Stimulated activated CD8-positive, alpha-beta memory T cell treated with anti-CD3 and anti-CD28 coated beads, Interleukin-12 subunit alpha, Interleukin-12 subunit beta, amount 100 ng/mL, for 1 hour (primary cell): ENCODE measurements at places on chromosomes 2 and 18.

GRCh38 chr2:11910971-11911370 is 164.5 kb downstream of the LPIN1 start:
- no peak for DNase-seq

GRCh38 chr18:26868968-26869586 is 3.6 kb upstream of the AQP4 start:
- no peak for DNase-seq

DNA sequence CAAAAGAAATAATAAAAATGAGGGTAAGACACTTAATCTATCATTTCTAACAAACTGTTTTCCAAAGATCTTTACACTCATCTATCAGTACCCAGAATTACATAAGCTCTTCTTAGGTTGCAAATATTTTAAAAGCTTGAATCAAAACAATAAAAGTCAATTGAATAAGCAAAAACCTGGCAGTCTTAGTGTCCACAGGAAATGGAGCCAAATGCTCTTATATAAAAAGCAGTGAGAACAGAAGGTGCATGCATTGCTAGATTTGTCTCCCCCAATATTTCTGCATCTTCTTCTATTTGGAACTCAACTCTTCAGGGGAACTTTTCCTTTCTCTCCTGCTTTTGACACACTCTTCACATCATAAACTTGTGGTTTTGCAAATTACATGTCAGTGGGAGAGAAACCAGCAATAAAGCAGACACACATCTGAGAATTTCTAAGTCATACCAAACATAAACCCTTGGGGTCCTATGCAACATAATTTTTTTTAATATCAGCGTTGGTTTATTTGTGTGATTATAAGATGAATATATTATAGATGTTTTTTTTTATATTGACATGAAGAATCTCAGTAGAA is 343.9 kb upstream of the ACVR2A start:
- DNase-seq, result no peak

DNA sequence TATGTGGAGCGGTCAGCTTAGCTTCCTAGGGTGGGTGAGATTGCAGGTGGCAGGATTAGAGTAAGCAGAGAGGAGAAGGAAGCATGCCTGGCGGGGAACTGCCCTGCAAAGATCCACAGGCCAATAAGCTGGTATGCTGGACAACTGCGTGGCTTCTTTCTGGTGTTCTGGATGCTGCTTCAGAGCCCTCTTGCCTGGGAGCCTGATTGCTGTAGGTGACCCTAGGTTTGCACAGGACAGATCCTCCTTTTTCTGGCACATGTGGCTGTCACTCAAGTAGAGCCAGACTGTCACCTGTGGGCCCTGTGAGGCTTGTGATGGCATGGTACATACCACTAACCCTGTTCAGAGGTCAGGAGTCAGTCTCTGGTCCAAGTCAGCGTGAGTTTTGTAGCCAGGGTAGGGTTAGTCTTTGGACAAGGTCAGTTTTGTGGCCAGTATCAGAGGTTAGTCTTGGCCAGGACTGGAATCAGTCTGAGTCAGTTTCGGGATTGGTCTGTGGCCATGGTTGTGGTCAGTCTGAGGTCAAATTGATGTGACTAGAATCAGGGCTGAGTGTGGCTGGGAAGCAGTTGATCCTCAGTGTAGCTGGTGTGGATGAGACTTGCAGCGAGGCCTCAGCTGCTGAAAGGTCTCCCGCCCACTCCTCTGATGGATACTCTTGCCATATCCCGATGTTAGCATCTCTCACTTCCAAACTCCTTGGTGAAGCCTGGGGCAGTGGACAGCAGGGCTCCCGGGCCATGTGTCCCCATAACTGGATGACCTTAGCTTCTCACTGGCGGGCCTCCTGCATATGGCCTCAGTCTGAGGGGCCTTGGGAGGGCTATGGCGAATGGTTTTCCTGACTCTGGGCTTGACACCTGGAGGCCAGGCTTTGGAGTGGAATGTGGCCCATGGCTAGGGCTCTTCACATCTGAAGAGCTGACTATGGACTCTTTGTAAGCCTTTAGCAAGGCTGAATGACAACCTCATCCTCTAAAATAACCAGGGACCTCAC is 260.5 kb downstream of the DYSF start:
- no peak for DNase-seq

DNA sequence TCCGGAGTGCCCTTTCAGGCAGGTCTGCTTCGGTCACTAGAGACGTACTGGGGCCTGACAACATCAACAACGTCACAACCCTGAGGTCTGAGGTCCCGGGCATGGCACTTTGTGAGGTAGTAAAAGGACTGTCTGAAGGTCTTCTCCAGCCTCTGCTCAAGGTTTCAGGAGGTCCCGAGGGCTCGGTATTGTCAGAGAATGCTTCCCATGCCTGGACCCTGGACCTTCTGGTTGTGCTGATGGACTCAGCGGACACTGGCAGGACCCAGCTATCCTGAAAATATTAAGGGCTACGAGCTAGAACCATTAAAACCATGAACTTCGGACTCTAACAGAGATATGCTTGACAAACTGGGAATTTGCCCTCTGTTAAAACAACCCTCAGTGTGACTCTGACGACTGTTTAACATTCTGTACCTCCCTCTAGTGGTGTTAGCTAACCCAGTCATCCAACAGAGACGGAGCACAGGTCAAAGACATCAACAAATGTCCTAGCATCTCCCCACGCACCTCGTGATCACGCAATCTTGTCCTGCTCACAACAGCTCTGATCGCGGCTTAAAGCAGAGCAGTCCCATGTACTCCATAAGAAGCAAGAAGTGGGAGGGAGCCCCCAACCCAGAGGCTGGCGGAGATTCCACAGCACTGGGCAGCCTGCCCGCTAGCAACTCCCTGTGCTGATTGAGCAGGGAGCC is 96.5 kb downstream of the CCDC93 start:
- DNase-seq, result no peak

GRCh38 chr18:36412778-36413177 is 115.3 kb downstream of the FHOD3 start:
- no peak for DNase-seq

DNA sequence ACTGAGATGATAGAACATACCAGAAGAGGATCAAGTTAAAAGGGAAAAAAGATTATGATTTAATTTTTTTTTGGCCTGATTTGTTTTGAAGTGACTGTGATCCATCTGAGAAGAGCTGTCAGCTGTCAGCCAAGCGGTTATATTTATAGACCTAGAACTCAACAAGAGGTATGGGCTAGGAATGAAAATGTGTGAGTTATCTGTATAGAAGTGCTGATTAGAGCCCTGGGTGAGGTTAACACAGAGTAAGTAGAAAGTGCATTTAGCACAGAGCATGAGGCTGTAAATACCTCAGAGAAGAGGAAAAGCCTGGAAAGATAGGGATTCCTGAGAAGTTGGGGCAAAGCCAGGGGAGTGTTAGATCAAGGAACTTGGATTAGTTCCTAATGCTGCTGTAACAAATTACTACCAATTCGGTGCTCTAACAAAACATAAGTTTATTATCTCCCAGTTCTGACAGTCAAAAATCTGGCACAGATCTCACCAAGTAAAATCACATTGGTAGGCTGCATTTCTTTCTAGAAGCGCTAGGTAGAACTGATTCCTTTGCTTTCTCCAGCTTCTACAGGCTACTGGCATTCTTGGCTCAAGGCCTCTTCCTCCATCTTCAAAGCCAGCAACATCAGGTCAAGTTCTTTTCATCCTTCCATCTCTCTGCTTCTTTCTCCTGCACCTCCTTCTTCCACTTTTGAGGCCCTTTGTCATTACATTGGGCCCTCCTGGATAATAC is 197.4 kb upstream of the SPHKAP start:
- no peak for DNase-seq

- no peak for DNase-seq
Observed at GRCh38 chr2:198638577-198638976, 819.2 kb downstream of the SATB2 start.

DNA sequence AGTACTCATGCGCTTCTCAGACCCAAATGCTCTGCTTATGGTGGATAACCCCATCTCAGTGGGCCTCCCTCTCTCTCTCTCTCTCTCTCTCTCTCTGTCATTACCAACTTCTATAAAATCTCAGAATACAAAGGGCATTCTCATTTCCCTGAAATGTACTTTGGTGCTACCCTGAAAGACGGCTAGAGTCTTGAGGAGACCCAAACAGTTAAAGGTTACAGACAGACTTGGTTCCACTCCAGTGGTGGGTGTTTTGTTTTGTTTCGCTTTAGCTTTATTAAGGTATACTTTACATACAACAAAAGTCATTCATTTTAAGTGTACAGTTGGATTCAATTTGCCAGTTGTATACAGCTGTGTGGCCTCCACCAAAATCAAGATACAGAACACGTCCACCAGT is 60.9 kb downstream of the BCL11A start:
- DNase-seq, result no peak

DNA sequence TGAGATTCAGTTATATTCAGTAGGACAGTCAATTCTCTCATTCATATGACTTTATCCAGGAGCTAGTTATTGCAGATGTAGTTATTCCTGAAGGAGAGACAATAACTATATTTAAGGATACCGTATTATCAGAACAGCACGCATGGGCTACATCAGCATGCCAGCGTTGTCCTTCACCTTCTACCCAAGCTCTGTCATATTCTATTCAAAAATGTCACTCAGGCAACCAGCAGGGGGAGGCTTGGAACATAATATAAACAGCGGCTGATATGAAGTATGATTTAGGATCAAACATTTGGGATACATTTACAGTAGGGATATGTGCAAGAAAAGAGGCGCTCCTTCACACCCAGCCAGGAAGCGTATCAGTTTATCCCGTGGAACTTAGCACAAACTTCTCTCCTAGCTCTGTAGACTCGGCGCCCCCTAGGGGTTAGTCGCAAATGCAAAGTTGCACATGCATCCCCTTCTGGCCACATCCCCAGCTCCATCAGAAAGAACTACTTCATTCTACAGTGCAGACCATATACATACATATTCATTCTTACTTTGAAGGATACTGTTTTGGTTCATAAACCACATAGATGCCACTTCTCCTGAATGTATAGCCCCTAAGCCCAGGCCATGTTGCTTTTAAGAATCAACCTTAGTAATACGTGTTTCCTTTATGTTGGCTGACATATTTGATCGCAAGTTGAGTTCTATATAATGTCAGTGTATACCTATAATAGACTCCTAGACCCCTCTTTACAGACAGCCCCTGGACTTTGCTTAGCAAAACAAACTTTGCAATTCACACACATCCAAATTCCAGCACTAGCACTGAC is 759.4 kb downstream of the ADCYAP1 start:
- DNase-seq, result no peak

DNA sequence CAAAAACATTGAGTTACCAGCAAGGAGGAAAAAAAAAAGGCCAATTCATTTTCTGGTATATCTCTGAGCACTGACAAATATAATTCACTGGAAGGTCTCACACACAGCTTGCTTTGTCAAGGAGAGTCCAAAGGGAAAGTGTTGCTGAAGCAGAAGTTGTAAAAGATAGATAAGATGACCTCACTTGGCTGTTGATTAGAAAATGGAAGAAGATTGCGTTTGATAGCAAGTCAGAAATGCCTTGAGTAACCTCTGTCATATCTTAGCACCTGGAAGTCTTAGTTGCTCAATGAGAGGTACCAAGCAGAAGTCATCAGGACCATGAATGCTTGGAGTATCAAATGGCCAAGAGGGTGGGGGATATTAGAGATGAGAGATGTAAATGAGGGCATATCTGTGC is 105.2 kb downstream of the FSHR start:
- DNase-seq, result no peak

DNA sequence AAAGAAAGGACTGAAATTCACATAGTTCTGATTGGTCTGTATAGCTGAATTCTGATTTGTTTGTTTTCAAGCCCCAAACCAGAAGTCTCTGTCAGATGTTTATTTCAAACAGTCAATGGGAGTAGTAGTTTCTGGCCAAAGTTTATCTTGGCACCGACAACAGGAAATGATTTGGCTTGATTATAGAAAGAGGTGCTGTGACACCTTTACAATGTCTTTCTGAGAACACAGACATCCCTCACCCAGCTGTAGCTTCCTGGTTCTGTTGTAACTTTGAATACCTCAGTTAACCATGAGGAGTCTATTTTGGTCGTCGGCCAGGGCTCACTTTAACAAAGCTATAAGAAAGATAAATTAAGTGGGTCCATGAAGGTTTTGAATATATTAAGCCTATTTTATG is 545.0 kb upstream of the ZNF804A start:
- no peak for DNase-seq

DNA sequence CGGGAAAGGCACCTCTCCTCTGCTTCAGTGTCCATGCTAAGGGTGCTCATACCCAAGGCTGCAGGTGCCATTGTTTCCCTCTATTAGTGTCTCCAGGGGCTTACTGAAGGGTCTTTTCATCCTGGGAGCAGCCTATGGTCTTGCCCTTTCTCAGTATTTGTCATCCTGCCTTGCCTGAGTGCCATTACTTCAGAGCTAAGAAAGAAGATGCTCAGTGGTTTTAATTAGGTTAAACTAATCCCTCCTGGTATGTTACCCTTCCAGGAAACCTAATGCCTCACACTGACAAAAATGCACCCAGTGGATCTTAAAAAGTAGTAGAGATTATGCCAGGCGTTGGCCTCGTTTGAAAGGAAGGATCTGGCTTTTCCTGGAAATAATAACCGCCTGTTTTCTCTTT is 151.4 kb downstream of the LRRTM1 start:
- DNase-seq, result no peak

DNA sequence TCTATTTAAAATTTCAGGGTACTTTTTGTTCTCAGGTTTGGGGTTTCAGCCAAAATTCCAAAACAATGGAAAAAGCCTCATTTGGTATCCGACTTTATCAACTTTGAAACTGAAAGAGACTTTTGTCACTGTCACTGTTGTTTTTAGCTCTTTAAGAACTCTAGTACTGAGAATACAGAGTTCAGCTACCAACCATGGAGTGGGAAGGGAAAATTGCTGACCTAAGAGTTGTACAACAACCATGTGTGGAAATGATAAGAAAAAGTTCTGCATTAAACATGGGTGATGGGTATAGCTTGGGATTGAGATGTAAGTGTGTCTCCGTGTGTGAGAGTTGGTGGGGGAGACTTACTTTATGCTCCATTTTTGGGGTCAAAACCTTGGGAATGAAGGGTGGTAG is 206.6 kb upstream of the LRATD1 start:
- DNase-seq, result no peak

DNA sequence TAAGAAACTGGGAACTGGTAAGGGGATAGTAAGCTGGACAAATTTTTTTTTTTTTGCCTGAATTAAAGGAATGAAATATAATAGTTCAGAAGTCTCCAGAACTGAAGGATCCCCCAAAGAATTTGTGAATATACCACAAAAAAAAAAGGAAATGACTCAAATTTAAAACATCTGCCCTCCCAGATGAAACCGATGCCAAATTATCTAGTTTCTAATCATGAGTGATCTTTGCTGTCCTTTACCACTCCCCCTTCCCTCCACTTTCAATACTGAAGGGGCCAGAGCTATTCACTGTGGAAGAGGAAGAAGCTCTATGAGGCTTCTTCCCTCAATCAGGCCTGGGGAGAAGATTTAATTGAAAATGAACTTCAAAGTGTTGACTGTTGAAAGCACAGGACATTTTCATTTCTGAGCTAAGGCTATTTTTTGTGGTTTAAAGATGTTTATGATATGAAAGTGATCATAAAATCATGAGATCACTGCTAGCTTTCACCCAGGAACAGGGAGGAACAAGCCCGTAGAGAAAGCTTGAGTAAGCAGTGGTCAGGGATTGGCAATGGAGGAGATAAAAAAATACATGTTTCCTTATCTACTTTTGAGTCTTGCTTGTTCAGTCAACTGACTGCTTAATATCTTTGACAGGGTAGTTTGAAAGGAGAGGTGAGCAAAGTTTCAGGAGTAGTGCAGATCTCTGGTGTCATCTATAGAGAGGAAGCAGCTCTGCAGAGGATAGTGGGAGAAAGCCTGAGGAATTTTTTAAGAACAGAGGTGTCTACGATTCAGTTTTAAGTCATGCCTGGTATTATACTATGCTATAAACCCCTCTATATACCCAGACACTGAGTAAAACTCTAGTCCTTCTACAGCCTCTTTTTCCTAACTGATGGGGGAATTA is 409.5 kb upstream of the FIGN start:
- no peak for DNase-seq

- DNase-seq, result no peak
Observed at GRCh38 chr2:188973641-188974040, 532 bp upstream of the COL3A1 start.
